ENCODE measurements at places on chromosomes 11 and 22.

DNA sequence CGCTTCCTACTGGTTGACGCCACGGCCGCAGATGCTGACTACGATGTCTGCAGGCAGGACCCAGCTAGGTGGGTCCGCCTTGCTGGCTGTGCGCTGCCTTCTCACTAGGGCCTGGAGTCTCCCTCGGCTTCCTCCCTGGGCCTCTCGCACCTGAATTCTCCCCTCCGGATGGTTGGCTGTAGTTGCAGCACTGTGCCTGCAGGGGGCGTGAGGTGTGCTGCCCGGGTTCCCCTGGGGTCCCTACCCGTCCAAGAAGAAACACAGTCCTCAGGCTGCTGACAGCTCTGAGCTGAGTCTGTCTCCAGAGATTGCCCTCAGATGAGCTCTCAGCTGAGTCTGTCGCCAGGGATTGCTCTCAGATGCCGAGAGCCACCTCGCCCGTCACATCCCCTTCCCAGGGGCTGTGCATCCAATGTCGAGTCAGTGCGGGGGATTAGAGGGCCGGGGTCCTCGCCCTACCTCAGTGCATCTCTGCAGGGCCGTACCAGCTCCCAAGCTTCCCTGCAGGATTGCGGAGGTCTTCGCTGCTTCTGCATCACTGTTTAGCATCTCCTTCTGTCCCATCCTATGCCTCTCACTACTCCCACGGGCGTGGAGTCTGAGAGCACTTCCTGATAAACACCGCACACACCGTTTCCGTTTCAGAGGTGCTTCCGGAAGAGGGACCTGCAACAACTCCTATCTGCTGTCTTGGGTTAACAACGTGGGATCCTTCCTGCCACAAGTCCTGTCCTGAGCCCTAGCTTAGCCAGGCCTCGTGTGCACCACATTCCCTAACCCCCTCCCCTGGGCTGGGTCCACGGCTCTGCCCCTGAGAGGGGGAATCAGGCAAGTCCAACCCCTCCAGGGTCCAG is 196.9 kb downstream of the CSNK2A3 start:
- no peak for DNase-seq

GRCh38 chr11:17782603-17783337 is 48.2 kb downstream of the KCNC1 start:
- no peak for DNase-seq

DNA sequence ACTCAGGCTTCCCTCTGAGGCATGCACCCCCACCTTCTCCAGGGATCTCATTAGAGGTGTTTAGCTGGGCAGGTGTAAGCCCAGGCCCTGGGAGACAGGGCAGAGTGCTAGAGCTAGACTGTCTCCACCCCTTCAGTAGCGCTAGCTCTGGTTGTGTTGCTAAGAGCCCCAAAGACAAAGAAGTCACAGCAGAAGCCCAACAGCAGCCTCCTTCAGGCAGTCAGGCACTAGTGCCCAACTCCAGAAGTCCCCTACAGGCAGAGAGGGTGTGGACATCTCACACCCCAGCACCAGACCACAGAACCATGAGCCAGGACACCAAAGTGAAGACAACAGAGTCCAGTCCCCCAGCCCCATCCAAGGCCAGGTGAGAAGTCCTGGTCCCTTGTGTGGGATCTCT is at the start of gene CNGA4:
Gene CNGA4, plus strand, starts transcription at position 188 of the 400 bp plus-strand sequence. Its CDS starts 118 bp downstream, at position 306.
- no peak for DNase-seq

GRCh38 chr22:47918276-47918921 is 1155.9 kb downstream of the TBC1D22A start:
- DNase-seq = no peak

DNA sequence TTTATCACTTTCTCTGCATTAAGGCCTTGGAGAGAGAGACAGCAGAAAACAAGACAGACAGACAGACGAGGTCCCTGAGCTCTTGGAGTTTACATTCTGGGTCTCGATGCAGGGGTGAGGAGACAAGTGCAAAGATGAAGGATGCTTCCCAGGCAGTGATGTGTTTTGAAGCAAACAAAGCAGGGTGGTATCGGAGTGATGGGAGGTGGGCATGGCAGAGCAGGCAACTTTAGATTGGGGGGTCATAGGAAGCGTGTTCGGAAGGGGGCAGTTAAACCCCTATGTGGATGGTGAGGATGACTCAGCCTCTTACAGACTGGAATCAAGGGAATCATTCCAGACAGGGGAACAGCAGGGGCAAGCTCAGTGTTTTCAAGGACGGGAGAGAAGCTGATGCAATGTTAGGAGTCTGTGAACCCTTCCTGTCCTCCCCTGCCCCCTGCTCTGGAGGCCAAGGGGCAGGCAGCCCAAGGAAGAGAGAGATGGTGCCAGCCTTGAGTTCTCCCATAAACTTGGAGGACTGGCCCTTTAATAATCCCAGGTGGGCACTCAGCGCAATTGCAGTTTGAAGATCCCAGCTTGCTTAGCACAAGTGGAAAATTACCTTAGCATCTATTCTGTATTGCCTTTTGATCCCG is 180.2 kb downstream of the CHST1 start:
- DNase-seq = no peak

GRCh38 chr22:29072193-29072978 is 449 bp upstream of the KREMEN1 start:
- DNase-seq = peak; percentile 68

GRCh38 chr11:129625930-129626329 is 189.7 kb upstream of the TMEM45B start:
- no peak for DNase-seq

- no peak for DNase-seq
Measured at GRCh38 chr11:107493117-107493516, 35.5 kb upstream of the CWF19L2 start.

DNA sequence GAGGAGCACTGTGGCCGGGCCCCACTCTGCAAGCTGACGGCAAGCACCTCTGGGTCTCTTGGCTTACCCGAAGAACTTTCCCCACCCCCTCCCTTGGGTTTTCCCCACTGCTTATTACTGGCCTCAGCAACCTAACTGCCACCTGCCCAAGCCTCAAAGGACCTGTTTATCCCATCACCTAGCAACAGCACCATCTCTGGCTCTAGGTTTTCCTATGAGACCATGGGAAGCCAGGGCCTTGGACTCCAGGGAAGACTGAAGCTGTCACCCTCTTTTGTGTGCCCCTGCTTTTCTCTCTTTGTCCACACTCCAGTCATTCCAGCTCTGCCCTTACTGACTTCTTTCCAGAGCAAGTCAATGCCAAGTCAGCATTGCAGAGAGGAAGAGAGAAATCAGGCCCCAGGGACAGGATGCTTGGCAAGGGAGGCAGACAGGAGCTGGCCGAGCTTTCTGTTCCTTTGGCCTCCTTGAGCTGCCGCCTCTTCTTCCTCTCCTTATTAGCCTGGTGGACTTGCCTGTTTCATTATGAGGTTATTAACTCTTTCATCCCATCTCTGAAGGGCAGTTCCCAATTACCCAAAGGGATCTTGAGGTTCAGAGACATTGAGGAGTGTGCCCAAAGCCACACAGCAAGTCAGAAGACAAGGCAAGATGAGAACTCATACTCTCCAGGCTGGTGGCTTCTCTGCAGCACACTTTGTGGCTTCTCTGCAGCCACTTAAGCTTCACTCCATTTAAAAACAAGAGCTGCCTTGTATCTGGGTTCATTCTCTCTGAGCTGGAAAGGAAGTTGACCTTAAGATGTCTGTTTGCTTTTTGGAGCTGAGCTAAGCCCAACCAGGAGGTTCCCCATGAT is at the start of gene SMIM35:
Gene SMIM35, minus strand, starts transcription at position 51 of the 856 bp plus-strand sequence. CDS start 206 bp downstream, outside the sequence.
- no peak for DNase-seq

DNA sequence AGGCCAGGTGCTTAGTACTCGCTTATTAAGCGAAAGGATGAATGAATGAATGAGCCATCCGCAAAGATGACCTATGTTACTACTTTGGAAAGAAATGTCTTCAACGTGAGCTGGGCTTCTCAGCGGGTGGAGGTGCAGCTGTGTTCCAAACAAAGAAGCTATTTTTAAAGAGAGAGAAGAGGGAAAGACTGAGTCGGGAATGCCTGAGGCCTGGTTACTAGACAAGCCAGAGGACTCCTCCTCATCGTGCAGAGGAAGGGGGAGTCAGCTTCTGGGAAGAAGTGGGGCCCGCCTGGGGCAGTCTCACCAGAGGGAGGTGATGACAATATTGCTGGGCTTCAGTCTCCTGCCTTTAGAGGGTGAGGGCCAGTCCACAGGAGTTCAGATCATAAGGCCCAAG is 30.4 kb upstream of the CD5 start:
- no peak for DNase-seq

DNA sequence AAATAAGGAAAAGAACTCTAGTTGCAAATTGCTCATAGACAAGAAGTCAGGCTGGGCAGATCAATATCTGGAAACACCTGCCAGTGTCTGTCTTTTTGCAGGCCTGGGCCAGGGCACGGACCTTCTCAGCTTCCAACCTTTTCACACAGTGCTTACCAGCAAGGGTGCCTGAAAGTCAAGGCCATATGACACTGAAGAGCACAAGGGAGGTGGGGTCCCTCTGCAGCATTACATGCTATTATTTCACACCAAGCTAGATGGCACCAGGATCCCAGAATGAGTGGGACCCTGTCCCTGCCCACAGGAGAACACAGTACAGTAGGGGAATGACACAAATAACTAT is 5.9 kb upstream of the PEX26 start:
- no peak for DNase-seq

DNA sequence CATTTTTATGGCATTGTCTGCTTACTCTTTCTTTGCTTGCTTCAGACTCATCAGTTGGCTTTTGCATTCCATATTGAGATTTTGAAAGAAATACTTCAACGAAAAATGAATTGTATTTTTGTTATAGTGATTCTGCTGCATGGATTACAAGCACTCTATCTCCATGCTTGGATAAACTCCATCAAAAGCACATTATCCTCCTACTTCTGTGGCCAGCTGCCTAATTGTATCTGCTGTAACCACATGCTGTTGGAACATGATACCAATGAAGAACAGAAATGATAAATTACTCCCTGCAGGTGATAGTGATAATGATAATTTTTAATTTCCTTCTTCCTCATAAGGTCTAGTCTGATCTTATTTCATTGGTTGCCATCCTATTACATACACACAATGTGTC is 100.8 kb downstream of the PRMT3 start:
- DNase-seq = no peak

- no peak for DNase-seq
Measured at GRCh38 chr11:86191874-86192273, 52.7 kb upstream of the EED start.

GRCh38 chr22:19478045-19478900 is 720 bp downstream of the UFD1 start:
- DNase-seq = no peak

GRCh38 chr11:2298131-2298794 is 3.5 kb downstream of the C11orf21 start:
- no peak for DNase-seq

DNA sequence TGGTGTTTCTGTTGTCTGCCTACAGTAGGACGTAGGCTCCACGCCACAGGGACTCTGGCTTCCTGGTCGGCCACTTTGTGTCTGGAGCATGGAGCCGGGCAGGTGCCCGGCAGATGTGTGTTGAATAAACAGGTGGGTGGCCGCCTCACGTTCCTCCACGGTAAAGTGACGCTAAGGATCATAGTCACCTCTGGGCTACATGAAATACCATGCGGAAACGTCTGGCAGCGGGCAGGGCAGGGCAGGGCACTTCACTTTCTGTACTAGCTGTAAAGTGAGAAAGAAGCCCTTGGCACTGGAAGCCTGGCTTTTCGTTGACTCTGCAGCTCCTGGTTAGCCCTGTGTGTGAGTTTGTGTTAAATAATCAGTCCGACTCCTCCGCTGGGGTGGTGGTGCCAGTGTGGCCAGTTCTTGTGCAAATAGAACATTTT is 52.4 kb downstream of the MCM5 start:
- no peak for DNase-seq

GRCh38 chr22:37044634-37045625 is 6.6 kb upstream of the KCTD17 start:
- no peak for DNase-seq

DNA sequence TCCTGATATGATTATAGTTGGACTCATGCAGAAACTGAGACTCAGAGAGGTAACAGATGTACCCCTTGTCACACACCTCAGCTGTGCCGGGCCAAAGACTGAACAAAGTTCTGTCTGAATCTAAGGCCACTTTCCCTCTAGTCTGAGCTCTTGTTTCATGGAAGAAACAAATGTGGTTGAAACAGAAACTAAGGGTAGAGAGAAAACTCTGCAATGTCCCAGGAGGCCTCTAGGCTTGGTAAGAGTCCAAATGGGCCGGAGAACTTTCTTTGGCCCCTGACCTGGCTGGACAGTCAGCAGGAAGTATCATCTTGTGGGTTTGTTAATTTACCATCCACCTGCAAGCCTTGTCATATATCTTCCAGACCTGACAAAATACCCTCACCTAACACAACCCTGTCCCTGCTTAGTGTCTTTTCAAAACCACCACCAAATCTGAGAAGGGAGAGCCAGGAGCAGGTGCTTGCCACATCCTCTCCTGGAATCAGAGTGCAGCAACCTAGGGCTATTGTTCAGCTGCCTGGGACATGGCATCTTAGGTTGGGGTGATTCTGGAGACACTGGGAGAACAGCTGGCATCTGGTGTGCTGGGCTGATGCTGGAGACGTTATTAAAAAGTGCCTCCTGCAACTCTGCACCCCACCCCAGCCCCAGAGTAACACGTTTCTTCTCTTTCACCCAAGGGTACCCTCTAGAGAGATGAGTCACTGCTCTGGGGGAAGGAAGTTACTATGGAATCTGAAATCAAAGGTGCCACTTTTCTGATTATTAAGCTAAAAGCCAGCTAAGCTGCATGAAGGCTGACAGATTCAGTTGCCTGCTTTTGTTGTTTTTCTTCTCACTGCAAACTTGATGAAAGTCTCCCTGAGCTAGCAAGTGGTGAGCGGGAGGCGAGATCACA is 126.3 kb upstream of the TIMP3 start:
- no peak for DNase-seq

DNA sequence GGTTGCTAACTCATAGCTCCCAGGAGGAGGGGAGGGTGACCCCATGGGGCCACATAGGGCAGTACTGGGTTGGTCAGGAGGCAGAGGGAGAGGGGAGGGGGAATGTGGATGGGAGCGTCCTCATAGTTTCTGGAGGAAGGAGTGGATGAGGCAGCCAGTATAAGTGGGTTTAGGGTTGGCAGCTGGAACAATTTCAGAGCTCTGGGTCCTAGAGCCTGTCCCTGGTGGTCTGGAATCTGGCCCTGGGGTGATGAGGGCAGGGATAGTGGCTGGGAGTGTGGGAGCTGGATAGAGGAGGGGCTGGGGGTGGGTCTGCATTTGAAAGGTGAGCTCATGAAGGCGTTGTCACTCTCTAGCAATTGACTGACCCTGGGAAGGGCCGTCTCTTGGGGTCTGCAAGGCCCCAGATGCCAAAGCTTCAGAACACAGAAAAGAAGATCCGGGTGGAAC is 5.3 kb upstream of the MRGPRG start:
- no peak for DNase-seq

DNA sequence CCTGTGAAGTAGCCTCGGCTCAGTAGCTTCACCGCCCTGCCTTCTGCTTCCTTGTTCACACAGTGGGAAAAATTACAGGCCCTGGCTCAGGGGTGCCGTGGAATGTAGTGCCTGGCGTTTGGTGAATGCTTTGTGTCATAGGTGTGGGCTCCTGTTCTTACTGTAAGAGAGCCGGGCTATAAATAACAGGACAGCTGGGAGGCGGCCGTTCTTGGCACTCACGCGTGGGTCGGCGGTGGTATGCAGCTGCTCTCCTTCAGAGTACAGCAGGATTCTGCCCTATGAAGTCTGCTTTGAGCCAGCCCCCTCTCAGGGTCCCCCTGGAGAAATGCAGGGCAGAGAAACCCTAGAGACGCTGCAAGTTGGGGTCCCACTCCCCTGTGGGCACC is 84.2 kb downstream of the CTTN start:
- no peak for DNase-seq

Data from stimulated activated CD8-positive, alpha-beta memory T cell treated with anti-CD3 and anti-CD28 coated beads, Interleukin-2, amount 100 ng/mL, for 1 hour (primary cell).